MG63 (cell line): ENCODE measurements at places on chromosomes 12 and 14. TPM values are rescaled to one million over a fixed set of nuclear protein-coding genes. Genes with fewer than 3 reads are reported as not detected.

DNA sequence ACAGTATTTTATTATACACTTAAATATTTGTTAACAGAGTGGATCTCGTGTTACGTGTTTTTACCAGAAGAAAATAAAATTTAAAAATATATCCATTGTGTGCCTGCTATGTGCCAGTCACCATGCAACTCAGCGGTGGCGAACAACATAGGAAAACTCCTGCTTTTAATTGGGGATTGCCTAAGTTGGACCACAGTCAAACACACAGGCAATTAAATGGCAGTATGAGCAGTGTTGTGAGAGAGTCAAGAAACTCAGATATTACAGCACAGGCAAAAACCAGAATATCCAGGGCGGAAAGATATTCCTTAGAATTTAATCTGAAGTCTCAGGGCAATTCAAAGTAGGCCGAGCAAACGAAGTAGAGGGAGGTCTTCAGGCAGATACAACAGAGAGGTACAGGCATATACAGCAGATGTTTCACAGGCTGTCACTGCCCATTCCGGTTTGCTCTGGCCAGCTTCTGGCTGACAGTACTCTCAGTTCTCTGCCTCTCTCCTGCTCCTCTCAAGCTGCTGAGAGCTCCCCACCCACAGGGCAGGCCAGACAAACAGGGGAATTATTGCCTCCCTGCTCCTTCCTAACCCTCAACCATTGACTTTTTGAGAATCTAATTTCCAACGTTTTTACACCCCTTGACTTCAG, 540.2 kb upstream of the TMEM132C start:
- DNase-seq = no peak

MYF5 gene
- not detected in 2 replicates for total RNA-seq

BCL7A gene
- 1.8 and 2.4 TPM in 2 replicates for total RNA-seq

MLF2 gene
- 178 and 274 TPM in 2 replicates for total RNA-seq
